Natural killer cell treated with Interleukin-12 subunit alpha and Interleukin-12 subunit beta and Interleukin-15 and Interleukin-18, amount 100 ng/mL, for 72 hours (primary cell): ENCODE measurements at places on chromosomes 1 and 21. TPM values are rescaled to one million over a fixed set of nuclear protein-coding genes. Genes with fewer than 3 reads are reported as not detected.

Gene DIO1
- not detected for total RNA-seq

Gene ATPAF1
- 40.9 TPM for total RNA-seq

Gene ZNF672
- total RNA-seq: 59.7 TPM

Gene SLAMF9
- total RNA-seq: not detected

Gene MRPL39
- total RNA-seq: 46.1 TPM

Gene KRTAP21-2
- total RNA-seq: not detected

Gene TINAGL1
- total RNA-seq: not detected

Gene CYP4A11
- total RNA-seq: not detected

Gene CFH
- 8.8 TPM for total RNA-seq

Gene TIE1
- 11.4 TPM for total RNA-seq

Gene SHE
- 0.19 TPM for total RNA-seq
